Activated CD8-positive, alpha-beta T cell treated with anti-CD3 and anti-CD28 coated beads, Interleukin-2, amount 10 ng/mL, durations not matched to agents 7 days and 5 days (primary cell): ENCODE measurements at places on chromosomes 5 and 9. TPM values are rescaled to one million over a fixed set of nuclear protein-coding genes. Genes with fewer than 3 reads are reported as not detected.

BAAT gene
- not detected for total RNA-seq

TIMD4 gene
- total RNA-seq, result 4.0 TPM

PLAC8L1 gene
- not detected for total RNA-seq

NME5 gene
- total RNA-seq, result not detected

FST gene
- total RNA-seq, result not detected

AHRR gene
- 56.1 TPM for total RNA-seq

IL31RA gene
- total RNA-seq, result not detected

PCDHA9 gene
- total RNA-seq, result not detected

SURF6 gene
- 20.1 TPM for total RNA-seq

PPP2CA gene
- 167 TPM for total RNA-seq

SLC34A1 gene
- total RNA-seq, result 2.1 TPM

PCDHGB3 gene
- total RNA-seq, result 0.16 TPM

TAF11L5 gene
- total RNA-seq, result not detected

PAPPA gene
- total RNA-seq, result not detected

ATP10B gene
- total RNA-seq, result not detected

TGFBI gene
- total RNA-seq, result not detected

GPR150 gene
- total RNA-seq, result 0.83 TPM

SHC3 gene
- not detected for total RNA-seq

NLN gene
- total RNA-seq, result 13.9 TPM

RNF208 gene
- 4.5 TPM for total RNA-seq

SLC34A3 gene
- not detected for total RNA-seq

NR2F1 gene
- not detected for total RNA-seq

INSYN2B gene
- total RNA-seq, result not detected
